ENCODE measurements at places on chromosomes 12 and 14.
A peak's percentile ranks its signal among the peaks of the same experiment; 100 is the strongest.

GRCh38 chr12:116534311-116535121, 24.7 kb upstream of the MAP1LC3B2 start:
- peak; percentile 23 for DNase-seq

DNA sequence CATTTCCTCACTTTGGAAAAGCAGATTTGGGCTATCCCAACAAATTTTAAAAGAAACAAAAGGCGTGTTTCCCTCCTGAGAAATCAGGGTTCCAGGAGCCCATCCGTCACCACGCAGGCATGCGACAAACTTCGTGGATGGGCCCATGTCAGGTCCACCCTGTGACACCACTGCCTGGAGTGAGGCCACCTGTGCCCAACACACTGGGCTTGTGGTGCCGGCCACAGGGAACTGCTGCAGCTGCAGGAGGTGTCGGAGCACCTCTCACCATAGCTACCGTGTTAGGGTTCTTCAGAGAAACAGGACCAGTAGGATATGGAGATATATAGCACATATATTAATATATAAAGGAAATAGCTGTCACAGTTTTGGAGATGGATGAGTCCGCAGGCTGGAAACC, 53.0 kb upstream of the BCL11B start:
- DNase-seq = no peak

DNA sequence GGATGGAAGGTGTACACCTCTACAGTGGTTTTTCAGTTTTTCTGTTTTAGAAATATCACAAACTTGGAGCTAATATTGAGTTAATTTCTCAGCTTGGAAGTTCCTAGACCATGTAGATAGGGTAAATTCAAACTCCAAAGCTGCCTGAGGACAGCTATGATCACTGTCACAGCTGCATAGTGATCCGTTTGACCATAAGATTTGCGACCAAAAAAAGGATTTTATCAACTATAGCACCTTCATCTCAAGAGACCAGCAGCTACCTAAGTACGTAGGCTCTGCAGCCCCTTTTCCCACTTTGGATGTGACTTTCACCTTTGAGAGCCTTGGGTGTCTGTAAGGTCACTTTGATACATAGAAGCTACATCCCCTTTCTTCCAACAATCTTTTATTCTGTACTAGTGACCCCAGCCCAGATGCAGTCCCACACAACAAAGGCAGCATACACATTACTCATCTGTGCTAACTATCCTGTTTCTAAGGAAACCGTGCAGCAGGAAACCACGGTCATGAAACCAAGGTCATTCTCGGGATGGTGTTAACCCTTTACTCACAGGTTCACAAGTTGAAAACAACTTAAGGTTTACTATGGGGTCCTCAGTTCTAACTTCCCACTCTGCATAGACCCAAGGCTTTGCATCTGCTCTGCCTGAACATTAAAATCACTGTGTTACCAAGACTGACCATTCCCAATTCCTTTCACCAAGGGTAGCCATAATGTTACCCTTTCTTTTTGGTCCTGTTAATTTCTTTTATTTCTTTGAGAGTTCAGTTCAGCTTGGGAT, 75.4 kb downstream of the IFT81 start:
- peak; percentile 75 for DNase-seq

DNA sequence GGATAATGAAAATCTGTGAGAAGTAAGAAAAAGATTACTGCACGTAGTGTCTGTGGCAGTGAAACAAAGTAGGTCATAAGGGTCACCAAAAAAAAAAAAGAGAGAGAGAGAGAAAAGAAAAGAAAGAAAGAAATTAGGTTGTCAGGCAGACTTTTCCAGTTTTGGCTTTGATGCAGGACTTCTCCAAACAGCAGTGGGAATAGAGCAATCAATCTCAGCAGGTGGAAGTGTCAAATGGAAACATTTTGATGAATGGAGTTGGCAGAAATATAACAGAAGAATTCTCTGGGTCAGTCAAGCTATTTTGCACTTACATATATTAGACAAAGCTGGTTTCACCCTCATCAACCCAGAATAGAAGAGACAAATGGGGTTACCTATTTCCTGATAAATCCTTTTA, 745.8 kb downstream of the SLC6A15 start:
- no peak for DNase-seq

DNA sequence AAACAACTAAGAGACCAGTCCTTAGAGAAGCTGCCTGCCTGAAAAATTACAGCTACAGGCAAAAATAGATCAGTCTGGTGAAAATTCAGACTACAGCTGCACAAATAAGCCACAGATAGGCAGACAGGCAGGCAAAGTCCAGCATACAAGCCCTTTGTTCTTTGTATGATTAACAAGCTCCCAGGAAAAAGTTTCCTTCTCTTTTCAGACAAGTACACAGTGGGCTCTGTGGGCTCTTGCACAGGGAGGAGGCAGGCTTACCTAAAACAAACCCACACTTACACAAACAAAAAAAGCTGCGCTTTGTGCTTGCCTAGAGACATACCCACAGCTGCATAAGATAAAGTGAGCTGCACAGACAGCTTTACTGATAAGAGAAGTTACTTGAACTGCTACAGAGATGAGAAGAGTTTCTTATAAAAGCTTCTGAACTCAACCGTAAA, 7.7 kb downstream of the OR6C68 start:
- no peak for DNase-seq

GRCh38 chr12:15227004-15227679, 5.9 kb upstream of the RERG start:
- peak; percentile 78 for DNase-seq

DNA sequence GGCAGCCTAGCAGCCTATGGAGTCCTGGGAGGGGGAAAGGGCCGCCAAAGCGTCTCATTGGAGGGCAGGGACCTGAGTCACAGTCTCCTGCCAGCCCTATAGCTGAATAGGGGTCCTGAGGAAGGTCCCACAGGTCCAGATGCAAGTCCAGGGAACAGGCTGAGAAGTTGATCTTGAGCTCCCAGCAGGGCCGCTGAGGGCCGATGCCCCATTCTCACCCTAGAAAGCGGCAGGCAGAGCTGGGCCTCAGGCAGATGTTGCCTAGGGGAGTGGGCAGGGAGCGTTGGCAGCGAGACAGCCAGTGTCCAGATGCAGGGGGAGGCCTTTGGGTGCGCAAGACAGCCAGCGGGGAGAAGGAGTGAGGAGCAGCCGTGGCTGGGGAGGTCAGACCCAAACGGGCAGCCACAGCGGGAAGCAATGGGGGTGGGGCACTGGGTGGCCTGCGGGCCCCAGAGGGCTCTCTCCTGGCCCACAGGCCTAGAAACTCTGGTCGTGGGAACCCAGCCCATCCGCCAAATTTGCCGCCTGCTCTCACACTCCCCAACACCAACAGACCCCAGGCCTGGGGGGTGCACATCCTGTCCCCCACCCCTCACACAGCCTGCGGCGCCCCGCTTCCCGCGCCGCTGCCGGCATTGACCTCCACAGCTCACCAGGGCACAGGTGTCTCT, 1.1 kb downstream of the HDAC7 start:
- DNase-seq = no peak

DNA sequence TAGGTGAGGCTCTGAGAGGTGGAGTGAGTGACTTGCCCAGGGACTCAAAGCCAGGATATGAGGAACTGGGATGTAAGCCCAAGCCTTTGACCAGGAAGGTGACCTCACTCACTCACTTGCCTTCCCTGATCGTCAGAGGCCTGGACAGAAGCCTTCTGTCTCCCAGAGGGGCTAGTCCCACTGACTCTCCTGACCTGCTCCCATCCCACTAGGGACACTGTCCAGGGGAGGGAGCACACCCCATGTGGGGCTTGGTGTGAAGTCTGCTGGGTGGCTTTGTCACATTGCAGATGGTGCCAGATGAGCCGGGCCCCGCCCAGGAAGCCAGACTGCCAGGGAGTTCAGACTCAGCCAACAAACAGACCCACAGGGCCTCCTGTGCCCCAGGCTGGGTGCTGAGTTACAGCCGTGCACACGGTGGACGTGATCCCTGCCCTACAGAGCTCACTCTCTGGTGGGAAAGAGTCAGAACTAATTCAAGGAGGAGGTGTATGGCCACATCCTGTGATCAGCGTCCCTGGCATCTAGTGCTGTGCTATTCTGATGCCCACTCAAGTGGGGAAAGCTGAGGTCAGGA, 28.3 kb downstream of the MMAB start:
- DNase-seq = peak; percentile 66

DNA sequence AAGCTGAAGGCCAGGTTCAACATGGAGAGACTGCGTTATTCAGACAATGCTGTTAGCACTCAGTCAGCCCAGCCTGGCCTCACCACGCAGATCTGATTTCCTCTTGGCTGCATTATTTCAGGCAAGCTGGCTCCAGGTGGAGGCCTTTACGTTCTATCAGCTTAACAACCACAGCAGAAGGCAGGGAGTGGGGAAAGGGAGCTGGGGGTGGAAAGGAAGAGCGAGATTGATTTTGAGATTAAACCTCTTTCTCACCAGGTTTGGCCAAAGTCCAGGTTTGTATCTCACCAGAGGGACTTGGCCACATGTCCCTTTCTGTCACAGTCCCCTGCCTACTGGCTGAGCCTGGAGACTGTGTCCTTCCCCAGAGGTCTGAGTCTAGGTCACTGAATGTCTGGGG, 543.7 kb upstream of the TMEM132C start:
- DNase-seq = no peak

DNA sequence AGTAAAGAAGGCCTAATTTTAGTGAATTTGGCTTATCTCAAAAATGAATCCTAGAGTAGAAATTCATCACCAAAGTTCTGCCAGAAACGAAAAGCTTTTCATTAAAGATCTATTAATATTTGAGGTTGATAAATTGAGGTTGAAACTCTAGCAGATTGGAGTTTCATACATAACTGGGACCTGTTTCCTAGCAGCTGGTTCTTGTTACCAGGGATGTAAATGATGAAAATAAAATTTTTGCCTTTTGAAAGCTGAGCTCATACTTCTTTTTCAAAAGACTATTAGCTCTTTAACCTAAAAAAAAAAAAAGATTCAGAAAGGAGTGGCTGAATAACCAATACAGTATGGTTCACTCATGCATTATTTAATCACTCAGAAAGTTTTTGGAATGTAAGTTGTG, 98.3 kb downstream of the PTGER2 start:
- peak; percentile 27 for DNase-seq

DNA sequence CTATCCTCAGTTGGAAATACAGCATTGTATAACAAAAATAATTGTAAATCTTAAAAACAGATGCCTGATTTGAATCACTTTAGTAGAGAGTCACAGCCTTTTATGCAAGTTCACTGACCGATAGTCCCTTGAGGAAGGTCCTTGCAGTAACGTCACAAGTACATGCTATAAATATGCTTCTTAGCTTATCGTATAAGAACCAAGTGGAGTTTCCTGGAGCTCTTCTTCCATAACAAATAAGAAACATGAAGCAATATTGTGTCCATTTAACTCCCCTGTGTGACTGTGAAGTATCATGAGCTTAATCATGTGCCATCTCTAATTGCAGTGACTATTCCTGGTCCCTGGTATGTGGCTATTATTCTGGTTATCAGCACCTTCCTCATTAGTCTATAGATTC, 107.9 kb downstream of the SLC38A4 start:
- DNase-seq = no peak

DNA sequence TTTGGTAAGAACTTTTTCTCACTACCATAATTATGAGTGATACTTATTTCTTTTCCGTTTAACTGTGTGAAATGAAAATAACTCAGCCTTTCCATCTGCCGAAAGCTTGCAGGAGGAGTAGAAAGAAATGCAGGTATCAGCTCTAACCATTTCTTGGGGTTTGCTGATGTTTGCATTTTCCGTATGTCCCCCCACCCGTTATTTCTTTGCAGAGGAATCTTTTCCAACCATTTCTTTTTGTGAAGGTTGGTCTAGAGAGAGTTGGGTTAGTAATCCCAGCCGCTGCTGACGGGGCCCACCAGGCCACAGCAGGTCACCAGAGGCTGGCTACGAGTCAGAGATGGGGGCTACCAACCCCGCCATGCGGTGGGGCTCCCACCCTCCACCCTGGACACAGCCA, 7.0 kb upstream of the PIWIL1 start:
- DNase-seq = no peak

DNA sequence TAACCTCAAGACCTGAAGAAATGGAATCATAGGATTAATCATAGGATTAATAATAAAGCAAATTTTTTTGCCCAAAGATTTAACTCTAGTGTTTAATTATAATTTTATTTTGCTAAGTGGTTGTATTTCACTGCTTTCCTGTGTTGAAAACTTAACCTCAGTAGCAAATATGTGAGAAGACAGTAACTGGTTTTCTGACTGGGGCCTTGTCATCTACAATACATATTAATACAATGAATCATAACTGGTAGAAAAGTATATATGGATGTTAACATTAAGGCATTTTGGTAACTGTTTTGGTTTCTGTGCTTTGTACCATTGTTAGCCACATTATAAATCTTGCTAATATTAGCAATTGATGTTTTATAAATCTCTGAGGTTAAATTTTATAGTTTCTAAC, 92.2 kb downstream of the ACSS3 start:
- peak; percentile 7 for DNase-seq

GRCh38 chr12:31714406-31715271, 14.2 kb downstream of the AMN1 start:
- DNase-seq = no peak

GRCh38 chr12:3532931-3533702, 42.1 kb downstream of the PRMT8 start:
- DNase-seq = no peak

GRCh38 chr12:130202201-130202600, 39.9 kb downstream of the FZD10 start:
- no peak for DNase-seq

- DNase-seq = no peak
Observed at GRCh38 chr12:120376934-120377572, 8.1 kb upstream of the MSI1 start.

GRCh38 chr14:94401083-94401482, 12.7 kb upstream of the SERPINA1 start:
- DNase-seq = no peak

DNA sequence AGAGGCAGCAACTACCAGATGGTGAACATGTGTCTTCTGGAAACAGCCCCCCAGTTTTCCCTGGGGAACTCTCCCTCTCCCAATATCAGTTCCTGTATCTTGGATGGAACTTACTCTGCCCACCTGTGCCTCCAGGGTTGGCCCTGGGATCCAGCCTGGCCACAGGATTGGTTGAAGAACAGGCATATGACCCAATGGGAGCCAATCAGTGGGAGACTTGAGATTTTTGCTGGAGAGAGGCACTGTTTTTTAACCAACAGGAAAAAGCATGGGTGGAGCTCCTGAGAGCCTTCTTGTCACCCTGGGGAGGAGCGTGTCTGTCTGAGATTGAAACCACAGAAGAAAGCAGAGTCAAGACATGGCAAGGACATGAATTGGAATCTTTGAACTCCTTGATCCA, 33.6 kb upstream of the COX6A1 start:
- DNase-seq = peak; percentile 3

DNA sequence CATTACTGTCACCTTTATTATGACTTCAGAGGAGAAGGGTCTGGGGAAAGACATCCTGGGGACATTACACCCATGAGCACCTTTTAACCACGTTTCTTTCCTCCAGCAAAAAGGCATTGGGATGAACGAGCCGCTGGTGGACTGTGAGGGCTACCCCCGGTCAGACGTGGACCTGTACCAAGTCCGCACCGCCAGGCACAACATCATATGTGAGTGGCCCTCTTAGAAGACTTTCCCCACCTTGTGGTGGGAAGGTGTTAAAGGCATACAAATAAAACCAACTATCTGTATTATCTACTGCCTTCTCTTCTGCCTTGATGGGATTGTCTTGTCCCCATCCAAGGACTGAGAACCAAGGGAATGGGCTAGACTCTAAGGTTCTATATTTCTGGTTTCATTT, 6.0 kb downstream of the PSMD9 start:
- peak; percentile 63 for DNase-seq
